Stimulated activated CD8-positive, alpha-beta memory T cell treated with anti-CD3 and anti-CD28 coated beads, Interleukin-4, amount 100 ng/mL, for 1 hour (primary cell): ENCODE measurements at places on chromosomes 11 and 22.

DNA sequence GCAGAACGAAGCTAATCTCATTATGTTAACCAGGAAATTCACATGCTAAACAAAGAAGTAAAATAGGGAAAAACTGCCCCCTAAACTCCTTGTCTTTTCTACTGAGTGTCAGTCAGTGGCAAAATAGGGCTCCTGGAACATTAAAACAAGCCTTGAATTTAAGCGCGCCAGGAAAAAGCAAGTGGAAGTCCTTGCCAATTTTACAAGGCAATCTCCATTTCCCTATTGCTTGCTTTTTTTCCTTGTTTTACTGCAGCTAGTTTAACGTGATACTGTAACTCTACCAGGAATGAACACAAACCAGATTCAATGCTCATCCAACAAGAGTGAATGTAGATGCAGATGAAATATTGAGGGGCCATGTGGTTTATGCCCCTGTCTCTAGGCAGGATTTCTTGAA is 28.1 kb upstream of the KIRREL3 start:
- DNase-seq, result no peak

- no peak for DNase-seq
Measured at GRCh38 chr11:134364261-134364660, 32.5 kb downstream of the GLB1L2 start.

- DNase-seq, result no peak
Measured at GRCh38 chr11:95093548-95093947, 3.9 kb downstream of the ENDOD1 start.

DNA sequence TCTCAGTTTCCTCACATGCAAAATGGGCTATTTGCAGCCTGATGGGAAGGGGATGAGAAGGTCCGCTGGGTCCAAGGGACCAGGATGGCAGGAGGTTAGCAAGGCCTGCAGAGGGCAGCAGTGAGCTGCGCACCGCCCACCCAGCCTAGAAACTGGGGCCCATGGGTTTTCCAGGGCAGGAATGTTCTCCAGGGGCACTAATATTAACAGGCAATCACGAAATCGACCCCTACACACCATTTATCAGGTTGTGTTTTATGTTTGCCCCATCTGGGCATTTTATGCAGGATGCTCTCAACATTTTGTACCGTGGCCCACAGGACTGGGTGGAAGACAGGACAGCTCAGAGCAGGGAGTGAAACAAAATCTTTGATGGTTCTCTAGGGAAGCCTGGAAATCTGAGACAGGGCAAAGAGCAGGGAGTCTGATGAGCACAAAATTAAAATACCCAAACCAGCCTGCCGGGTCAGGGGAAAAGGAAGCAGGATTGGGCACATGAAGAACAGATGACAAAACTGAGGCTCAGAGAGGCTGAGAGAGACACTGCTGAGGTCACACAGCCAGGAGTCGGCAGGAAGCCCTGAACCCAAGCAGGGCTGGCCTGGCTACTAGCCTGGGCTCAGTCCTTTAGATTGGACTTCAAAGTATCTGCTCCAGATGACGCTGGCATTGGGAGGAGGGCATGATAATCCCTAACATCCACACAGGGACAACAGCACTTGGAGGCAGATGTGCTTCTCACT is 1.6 kb upstream of the BCR start:
- peak; percentile 34 for DNase-seq

GRCh38 chr11:132068556-132068955 is 698.1 kb downstream of the NTM start:
- no peak for DNase-seq

- no peak for DNase-seq
Measured at GRCh38 chr11:78841456-78842060, 266.9 kb upstream of the NARS2 start.

DNA sequence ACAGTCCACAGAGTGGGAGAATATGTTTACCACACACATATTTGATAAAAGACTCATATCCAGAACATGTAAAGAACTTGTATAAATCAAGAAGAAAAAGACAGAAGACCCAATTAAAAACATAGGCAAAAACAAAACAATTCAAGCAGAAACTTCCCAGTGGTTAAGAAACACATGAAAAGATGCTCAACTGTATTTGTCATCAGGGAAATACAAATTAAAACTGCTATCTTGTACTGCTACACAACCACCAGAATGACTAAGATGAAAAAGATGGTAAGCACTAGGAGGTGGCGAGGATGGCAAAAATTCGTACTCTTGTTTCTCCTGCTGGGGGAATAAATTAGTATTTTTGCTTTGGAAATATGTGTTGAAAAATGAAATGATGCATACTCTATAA is 192.3 kb upstream of the C11orf87 start:
- no peak for DNase-seq

DNA sequence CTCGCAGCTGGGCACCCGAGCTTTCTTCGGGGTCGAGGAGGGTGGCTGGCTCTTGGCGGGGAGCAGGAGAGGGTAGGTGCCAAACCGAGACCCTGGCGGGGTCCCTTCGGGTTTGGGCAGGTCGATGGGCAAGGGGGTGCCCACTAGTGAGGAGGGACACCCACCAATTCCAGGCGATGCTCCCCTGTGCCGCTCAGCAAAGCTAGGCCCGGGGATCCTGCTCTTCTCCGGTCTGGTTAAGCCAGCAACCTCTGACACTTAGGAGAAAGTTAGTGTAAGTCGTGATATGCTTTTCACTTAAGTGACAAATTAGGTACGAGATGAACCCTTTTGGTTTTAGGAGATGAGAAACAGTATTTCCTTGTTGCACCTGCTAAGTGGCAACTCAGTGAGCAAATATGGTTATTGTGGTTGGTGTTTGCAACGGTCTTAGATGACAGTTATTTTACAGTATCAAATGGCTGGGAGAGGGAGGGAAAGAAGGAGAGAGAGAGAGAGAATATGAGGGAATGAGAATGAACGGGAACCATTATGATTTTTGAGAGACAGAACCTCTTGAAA is 565 bp downstream of the NUCB2 start:
- no peak for DNase-seq

- no peak for DNase-seq
Measured at GRCh38 chr11:123504401-123504800, 74.3 kb downstream of the GRAMD1B start.

DNA sequence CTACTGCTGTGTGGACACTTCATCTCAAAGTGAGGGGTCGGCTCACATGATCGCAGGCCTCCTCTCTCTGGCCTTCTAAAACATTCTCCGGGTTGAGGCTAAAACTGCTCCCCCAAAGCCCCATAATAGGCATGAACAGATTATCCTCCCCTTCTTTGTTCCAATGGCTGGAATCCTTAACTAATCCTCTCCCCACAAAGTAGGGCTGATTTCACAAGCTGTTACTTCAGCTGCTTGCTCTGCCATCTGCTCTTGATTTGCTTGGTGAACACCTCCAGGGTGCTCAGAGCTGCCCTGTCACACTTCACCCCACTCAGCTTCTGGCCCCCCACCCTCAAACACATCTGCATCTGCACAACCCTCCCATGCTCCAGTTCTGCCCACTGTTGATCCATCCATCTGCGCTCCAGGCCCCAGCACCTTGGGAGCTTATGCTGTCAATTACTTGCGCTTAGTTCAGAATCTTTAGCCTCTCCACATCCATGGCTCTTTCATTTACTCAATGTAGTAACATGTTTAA is 173.1 kb upstream of the API5 start:
- no peak for DNase-seq

GRCh38 chr22:20433191-20433590 is 4.4 kb downstream of the SCARF2 start:
- no peak for DNase-seq

DNA sequence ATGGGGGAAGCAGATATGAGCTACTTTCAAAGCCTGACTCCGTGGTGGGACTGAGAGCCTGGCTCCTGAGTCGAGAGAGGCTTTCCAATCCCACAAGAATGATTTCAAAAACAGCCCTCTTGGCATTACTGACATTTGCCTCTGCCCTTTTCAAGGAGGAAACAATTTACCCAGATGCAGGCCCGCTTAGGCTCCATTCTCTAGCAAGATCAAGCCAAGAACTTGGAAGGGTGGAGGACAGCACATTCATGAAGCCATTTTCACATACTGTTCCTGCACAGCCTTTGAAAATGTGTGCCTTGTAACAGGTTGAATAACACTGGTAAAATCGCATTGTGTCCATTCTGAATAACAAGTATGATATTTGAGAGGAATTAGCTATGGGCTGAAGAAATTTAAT is 58.2 kb upstream of the EED start:
- no peak for DNase-seq

DNA sequence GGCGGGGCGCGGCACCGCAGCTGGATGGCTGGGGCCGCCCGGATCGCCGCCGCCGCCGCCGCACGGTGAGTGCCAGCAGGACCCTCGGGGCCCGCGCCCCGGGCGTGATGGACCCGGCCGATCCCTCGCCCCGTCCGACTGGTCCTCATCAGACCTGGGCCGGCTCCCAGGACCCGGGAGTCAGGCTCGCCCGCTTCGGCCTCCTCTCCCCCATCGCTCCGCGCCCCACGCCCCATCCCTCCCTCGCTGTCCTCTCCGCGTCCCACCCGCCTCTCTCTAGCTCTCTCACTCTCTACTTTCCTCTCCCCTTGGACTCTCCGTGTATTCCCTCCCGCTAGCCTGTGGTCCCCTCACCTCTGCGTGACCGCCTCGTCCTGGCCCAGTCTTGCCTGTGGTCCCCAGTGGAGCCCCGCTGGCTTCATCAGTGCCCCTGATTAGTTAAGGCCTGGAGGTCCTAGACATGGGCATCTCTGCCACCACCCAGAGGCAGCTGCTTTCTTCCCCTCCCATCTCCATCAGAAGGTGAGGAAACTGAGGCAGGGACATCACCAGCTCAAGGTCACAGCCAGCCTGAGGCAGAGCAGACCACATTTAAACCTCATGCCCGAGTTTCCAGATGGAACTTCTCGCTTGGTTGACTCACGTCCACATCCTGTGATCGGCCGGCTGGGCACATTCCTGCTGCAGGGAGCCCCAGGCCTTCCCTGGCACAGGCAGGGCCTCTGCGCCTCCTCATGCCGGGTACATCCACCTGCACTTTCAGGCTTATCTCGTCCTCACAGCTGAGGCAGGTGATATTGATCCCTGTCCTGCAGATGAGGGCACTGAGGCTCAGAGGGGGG is 429 bp downstream of the SLC39A13 start:
- DNase-seq, result no peak

GRCh38 chr11:60370252-60370810 is 8.0 kb upstream of the MS4A7 start:
- no peak for DNase-seq

- DNase-seq, result no peak
Measured at GRCh38 chr11:12269446-12270214, 107.7 kb upstream of the PARVA start.

DNA sequence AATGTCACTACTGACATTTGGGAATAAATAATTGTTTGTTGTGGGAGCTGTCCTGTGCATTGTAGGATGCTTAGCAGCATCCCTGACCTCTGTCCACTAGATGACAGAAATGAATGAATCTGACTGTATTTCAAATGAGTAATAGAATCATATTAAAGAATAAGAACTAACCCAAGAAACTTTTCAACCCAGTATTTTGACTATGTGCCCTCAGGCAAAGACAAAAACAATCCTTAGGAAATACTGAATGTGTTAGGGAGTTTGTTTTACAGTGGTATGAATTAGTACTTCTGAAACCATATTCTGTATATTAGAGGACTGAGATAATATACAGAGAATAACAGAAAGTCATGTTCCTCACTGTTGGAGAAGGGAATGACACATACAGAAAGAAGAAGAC is 320.9 kb upstream of the PITPNB start:
- no peak for DNase-seq

DNA sequence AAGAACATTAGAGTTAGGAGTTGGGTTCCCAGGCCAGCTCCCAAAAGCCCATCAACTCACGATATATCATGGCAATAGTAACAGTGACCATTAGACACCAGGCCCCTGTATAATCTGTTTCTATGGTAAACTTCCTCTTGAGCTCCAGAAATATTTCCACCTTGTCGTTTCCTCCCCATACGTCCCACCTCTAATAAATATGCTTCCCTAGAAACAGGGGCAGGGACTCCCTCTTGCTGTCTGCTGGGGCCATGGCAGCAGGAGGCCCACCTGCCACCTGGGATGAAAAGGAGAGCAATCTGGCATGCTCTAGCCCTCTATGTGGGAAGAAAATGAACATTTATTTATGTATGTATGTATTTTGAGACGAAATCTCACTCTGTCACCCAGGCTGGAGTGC is 32.2 kb upstream of the AMOTL1 start:
- DNase-seq, result no peak

- no peak for DNase-seq
Measured at GRCh38 chr11:109733245-109733644, 311.3 kb downstream of the C11orf87 start.

GRCh38 chr11:17719938-17720795 is 796 bp downstream of the MYOD1 start:
- DNase-seq, result no peak

DNA sequence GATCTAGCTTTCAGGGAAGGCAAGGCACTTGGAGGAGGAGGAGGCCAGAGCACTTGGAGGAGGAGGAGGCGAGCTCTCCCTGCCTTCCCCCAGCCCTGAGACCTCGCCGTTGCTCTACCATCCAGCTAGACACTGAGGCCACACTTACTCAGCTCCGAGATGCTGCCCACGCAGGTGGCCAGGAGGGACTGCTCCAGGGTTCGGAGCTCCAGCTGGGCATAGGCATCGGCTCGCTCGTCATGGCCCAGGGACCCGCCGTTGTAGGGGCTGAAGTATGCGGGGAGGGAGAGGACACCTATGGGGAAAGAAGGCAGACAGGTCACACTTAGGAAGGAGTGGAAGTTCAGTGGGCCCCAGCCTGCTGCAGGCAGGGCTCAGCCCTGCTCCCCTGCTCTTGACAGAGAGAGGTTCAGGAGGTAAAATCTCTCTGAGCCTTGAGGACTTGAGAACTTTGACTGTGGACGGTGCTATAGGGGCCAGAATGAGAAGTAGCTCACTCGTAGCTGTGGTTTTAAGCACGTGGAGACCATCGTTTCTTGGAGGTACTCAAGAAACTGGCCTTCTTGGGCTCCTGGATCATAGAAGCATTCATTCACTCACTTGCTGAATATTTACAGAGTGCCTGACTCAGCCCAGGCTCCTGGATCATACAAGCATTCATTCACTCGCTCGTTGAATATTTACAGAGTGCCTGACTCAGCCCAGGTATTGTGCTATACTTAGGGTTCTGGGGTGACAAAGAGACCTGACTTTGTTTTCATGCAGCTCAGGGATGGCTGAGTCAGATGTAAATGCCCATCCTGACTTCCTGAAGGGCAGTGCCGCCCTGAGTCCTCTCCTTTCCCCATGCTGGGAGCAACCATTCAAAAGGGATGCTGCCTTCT is 99.2 kb downstream of the NAT10 start:
- DNase-seq, result no peak

GRCh38 chr11:32751381-32751780 is 43.1 kb downstream of the CCDC73 start:
- DNase-seq, result no peak

GRCh38 chr11:77596626-77597025 is 6.9 kb downstream of the AQP11 start:
- DNase-seq, result no peak

GRCh38 chr22:23563111-23563510 is 17.0 kb downstream of the IGLL1 start:
- no peak for DNase-seq
